Skeletal muscle tissue (tissue), 5 donors: ENCODE measurements at places on chromosomes 5 and 9. TPM values are rescaled to one million over a fixed set of nuclear protein-coding genes. Genes with fewer than 3 reads are reported as not detected.

The PCDHB15 gene
- 4.2 TPM for total RNA-seq

The ANKRA2 gene
- 35.0 TPM for total RNA-seq

The ITK gene
- under 0.01 TPM for total RNA-seq

The SELENOP gene
- total RNA-seq = 179 TPM

The SPEF2 gene
- 3.7 TPM for total RNA-seq

The NEUROG1 gene
- not detected for total RNA-seq

The GABRA1 gene
- not detected for total RNA-seq

The IFNA2 gene
- not detected for total RNA-seq
